Hepatocyte (in vitro differentiated cells): ENCODE measurements at places on chromosomes 5 and 9.

GRCh38 chr5:146079695-146080373 lies 25.5 kb downstream of the PLAC8L1 start:
- DNase-seq = no peak

DNA sequence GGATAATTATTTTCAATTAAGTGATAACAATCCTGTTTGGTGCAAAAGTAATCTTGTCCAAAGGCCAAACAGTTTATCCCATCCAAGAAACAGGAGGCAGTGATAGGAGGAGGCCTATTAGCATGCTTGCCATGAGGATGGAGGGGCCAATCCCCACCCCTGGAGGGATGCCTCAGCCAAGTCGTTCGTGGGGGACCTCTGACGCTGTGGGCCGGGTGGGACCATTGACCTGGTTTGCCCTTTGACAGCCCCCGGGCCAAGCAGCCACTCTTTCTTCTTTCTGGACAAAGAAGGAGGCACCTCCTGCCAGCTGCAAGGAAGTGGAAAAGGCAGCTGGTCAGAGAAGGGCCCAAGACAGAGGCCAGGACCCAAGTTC lies 39.5 kb upstream of the GRHPR start:
- DNase-seq = no peak

DNA sequence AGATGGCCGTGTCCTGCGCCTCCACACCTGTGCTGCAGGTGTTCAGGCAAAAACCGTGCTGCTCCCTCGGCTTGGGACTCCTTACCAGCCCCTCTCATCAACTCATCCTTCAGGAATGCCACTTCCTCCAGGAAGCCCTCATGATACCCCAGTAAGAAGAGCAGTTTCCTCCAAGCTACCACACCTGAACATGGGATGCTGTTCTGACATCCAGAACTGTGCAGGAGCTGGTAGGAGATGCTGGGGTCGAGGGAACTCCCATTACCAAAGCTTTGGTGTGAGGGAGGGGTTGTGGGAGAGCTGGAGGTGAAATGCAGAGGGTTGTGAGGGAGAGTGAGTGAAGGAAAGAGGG lies 18.9 kb downstream of the CARD19 start:
- DNase-seq = no peak

DNA sequence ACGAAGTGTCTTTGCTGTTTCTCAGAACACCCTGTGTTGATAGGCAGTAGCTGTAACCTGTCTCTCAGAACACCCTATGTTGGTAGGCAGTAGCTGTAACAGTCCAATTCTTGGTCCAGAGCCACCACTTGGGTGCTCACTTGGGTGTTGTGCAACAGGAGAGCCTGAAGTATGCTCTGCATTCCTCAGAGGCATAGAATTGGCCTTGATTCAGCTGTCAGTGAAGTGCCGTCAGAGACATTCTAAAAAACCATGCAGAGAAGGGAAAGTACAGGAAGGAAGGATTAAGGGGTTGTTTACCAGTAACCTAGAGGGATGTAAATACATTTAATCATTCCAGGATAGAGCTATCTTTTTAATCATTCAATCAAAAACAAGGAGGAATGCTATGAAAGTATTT lies 231.2 kb downstream of the ARRDC3 start:
- DNase-seq = peak; percentile 62

DNA sequence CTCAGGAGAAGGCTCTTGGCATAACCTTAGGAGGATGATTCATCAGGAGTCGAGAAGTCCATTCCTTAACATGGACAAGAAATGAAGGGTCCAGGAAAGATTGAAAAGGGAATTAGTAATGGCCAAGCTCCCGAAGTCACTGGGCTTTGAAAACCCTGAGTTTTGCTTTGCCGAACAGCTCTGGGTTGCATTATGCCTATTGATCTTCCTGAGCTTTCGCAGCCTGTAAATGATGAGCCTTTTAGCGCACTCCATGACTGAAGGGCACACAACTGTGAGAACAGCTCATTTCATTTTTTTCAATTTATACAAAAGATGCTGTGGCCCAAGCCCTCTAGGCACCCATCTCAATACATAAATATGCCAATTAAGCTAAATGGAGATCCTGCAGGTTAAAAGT lies 25.0 kb upstream of the PUM3 start:
- DNase-seq = no peak

GRCh38 chr9:5698810-5699556 lies 70.1 kb downstream of the RIC1 start:
- DNase-seq = no peak

GRCh38 chr9:85943757-85944430 lies 2.9 kb downstream of the NAA35 start:
- DNase-seq = no peak

DNA sequence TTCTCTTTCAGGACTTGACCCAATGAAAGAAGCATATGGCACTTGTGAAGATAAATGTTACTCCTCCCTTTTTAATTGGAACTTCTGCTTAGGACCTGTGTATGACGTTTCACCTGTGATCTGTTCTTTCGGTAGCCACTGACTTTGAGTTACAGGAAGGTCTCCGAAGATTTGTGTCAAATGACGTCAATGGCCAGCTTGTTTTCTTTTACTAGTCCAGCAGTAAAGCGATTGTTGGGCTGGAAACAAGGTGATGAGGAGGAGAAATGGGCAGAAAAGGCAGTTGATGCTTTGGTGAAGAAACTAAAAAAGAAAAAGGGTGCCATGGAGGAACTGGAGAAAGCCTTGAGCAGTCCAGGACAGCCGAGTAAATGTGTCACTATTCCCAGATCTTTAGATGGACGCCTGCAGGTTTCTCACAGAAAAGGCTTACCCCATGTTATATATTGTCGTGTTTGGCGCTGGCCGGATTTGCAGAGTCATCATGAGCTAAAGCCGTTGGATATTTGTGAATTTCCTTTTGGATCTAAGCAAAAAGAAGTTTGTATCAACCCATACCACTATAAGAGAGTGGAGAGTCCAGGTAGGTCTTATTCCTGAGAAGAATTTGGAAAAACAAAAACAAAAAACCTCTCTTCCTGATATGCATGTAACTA lies 21.1 kb downstream of the SMAD5 start:
- DNase-seq = no peak

GRCh38 chr9:76490249-76490990 lies 31.4 kb downstream of the GCNT1 start:
- no peak for DNase-seq

DNA sequence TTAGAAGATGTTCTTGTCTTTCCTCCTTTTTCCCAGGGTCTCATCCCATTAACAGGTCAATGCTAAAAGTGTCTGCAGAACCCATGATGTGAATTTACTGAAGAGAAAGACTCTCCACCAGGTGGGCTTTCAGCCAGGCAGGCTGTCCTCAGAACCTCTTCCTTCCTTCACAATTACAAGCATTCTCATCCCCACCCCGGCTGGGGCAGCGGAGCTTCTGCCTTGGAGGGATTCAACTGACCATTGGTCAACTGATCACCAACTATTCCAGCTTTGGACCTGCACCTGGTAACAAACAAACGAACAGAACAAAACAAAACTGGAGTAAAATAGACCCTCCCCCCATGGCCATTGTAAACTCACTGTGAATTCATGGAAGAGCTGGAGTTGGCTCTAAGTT lies 12.6 kb downstream of the IL9 start:
- no peak for DNase-seq

DNA sequence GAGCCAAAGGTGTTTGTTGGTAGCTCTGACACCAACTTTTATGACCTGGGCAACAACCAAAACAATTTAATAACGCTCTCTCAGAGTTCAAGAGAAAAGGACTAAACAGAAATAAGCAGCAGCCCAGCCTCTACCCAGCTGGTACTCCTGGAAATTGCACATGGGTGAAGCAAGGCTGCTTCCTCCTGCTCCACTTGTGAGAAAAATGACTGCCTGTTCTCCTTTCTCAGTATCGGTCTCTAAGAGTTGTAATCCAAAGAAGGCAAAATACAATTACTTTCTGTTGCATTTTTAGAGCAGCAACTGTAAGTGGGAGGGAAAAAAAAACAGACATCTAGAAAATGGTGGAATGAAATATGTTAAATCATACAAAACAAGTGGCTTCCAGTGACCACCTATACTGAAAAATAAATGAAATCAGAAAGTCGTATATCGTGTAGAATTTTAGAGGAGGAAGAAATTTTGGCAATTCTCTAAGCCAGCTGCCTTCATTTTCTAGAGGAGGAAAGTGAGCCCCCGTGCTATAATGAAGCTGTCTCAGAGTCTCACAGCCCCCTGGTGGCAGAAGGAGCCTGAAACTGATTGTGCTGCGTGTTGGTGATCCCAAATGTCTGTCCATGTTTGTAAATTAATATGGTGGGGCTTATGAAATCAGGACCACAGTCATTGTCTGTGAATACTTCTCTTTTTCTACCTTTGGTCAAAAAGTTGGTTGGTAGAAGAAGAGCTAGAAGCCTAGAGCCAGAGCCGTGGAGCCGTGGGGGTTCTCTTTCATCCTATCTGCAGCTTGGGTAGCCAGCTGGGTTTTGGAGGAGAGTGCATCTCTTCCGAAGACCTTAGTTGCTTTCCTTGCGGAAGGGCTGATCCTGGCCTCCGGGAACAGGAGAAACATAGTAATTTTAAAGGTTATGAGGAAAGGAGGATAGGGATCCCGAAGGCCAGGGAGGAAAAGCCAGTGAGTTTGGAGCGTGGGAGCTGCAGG lies 139.9 kb downstream of the PIP5K1B start:
- peak; percentile 57 for DNase-seq

DNA sequence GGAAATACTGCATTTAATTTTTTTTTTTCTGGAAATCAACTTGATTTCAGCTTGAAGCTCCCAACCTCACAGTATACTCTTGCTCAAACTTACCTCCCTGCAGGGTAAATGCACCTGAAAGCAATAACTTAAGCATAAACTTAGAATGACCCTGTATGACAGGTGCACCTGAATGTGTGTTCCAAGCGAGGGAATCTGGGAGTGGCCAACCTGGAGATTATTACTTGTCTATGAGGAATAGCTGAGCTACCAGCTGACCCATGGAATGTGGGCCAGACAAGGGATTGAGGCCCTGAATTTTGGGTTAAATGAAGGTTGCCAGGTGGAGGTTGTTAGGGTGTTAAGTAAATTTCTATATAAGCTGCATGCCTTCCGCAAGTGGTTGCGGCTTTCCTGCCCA lies 140.6 kb downstream of the OSTF1 start:
- DNase-seq = no peak

- DNase-seq = no peak
These were observed 16.7 kb downstream of the ATPSCKMT start for GRCh38 chr5:10233011-10233410.

DNA sequence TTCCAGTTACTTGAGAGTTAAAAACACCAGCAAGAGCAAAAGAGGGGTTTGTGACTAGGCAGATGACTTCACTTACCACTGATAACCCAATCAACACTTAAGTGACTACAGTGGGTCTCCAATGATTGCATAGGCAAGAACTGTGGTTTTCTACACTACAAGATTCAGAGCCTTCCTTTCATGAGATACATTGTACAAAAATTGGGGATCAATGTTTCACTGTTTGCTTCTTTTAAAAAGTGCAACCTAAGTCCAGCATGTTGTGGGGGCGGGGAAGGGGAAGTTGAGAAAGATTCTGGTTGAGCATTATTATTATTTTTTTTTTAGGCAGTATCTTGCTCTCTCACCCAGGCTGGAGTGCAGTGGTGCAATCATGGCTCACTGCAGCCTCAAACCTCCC lies 3.6 kb downstream of the IQGAP2 start:
- no peak for DNase-seq

DNA sequence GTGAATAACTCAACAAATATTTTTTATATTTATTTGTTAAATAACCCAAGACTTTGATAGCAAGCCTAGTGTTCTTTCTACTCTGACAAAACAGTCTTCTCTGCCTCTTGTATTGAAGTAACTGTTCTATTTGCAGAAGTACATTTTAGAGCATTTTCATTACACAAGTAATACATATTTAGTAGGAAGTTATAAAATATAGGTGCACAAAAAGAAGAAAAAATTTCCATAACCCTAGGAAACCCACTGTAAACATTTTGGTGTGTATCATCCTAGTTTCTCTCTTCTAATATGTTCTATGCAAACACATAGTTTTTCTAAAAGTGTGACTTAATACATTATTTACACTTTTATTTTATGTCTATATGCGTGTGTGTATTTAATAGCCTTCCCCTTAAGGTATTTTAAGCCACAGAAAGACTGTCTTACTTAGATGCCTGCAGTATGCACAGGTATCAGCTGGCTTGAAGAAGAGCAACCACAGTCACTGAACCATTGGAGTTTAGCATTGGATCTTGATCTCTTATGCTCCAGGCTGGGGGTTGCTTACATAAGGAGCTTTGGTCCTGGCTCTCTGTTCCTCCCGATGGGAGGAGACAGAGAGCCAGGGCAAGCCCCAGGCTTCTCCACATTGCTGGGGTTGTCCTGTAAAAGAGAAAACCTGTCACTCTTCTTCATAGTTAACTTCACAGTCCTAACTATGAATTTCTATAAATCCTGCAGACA lies 3.8 kb downstream of the SELENOP start:
- peak; percentile 46 for DNase-seq

GRCh38 chr9:125626187-125626586 lies 80.8 kb downstream of the MAPKAP1 start:
- no peak for DNase-seq

GRCh38 chr9:134877541-134877940 lies 3.1 kb upstream of the FCN2 start:
- no peak for DNase-seq

- DNase-seq = peak; percentile 68
These were observed 51.4 kb upstream of the TJP2 start for GRCh38 chr9:69122549-69123141.

- peak; percentile 84 for DNase-seq
These were observed 38.4 kb downstream of the HRH2 start for GRCh38 chr5:175696139-175696854.

DNA sequence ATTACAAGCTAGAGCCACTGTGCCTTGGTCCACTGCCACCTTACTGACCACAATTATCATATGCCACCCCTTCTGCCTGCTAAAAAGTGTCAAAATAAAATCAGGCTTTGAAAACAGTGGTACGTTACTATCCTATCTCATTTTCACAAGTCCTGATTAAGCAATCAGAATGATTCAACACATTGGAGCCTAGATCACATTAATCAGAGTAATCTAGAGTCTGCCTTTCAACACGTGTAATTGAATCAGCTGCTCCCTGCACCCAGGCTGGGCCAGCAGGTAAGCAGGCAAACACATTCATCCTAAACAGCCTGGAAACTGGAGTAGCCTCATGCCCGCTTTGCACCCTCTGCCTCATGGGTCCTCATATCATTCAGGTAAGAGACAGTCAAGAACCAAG lies 186.2 kb downstream of the DCP2 start:
- DNase-seq = no peak
